ENCODE measurements at places on chromosomes 16 and 17.
A peak's percentile ranks its signal among the peaks of the same experiment; 100 is the strongest.

GRCh38 chr17:52419229-52419641, 260.7 kb upstream of the CA10 start:
- no peak for DNase-seq

DNA sequence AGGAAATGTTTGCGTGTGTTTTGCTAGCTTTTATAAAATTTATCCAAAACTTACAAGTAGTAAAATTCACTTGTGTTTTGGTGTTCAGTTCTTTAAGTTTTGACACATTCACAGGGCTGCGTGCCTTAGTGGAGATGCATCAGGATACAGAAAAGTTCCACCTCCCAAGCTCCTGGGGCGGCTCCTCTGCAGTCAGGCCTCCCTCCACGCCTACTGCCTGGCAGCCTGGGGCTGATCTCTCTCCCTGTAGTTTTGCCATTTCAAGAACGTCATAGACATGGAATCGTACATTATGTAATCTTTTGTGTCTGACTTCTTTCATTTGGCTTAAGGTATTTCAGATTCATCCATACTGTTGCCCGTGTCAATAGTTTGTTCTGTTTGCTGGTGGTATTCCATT, 27.2 kb upstream of the IRF8 start:
- no peak for DNase-seq

DNA sequence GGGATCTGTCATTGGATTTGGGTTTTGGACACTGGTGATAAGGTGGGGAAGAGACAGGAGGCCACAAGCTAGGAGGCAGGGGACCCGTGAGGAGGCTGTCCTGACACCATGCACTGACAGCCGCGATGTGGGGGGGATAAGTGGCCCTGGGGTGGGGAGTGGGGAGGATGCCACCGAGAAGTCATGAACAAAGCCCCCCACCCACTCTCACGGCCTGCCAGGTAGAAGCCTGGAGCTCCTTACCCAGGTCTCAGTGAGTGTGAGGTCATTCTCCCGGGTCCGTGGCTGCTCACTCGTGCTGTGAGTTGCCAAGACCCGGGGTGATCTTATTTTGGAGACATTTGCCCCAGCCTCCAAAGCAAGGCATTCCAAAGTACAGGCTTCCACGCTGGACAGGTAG, 165.9 kb upstream of the TNRC6C start:
- no peak for DNase-seq

GRCh38 chr16:84597528-84597896, 20.4 kb downstream of the COTL1 start:
- no peak for DNase-seq

DNA sequence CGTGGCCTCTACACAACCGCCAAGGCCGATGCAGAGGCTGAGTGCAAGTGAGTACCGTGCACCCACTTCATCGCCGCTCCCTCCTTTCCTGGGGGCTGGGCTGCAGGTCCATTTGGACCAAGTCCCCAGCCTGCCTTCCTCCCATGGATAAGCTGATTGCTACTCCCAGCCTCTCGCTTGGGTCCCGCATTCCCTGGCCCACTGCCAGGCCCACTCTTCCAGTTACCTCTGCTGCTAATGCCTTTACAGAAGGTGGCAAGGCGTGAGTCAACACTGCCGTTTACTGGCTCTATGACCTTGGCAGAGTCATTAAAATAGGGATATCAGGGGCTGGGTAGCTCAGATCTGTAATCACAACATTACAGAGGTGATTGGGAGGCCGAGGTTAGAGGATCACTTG, 11.2 kb downstream of the SULT1A2 start:
- no peak for DNase-seq

- no peak for DNase-seq
Observed at GRCh38 chr16:52439171-52439701, 107.7 kb downstream of the TOX3 start.

- DNase-seq, result no peak
Observed at GRCh38 chr17:73430165-73430680, 118.4 kb upstream of the CDC42EP4 start.

DNA sequence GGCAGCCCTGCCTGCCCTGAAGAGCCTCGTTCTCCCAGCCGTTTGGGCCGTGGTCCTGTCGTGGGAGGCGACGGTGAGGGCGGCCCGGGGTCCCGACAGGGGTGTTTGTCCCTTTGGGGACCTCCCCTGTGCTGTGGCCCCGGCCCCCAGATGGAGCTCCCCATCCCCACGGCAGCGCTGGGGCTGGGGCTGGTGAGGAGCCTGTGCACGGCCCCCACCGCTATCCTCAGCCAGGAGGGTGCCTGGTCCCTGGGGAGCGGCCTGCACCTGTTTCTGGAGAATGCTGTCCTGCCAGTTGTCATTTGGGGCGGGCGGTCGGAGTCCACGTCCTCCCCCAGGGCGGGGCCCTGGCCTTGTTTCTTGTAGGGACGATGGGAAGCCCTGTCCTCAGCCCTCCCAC, 6.6 kb downstream of the CAPN15 start:
- DNase-seq, result no peak

DNA sequence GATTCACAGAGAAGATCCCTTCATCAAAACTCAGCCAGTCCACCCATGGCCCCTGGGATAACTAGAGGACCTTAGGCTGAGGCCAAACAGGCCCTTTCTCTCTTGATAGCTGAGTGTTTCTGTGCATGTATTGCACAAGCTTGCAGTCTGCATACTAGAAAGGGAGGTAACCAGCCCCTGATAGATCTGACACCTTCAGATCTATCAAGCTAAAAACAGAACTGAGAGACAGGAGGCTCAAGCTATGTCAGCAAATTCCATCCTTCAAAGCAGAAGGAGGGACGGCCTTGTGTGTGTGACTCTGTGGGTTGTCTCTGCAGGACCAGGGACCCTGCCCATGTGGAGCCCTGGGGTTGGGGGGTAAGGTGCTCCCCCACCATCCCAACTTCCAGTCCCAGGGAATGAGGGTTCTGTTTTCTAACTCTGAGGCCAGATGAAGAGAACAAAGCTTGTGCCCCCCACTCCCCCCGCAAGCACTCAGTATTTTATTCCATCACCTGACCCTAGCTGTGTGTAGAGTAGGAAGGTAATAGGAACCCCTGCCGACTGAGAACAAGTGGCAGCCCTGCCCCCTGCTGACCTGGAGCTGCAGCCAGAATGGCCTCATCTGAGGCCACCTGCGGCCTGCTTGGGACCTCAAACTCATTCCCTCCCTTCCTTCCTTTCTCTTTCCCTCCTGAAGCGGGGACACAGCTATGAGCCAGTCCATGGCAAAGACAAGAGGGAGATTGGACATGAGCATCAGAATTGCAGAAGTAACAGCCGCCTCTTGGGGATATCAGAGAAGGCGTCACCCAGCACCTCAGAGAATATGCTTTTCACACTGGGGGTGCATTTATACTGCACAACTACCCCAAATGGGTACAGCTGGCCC, 63.8 kb downstream of the SMPD3 start:
- no peak for DNase-seq

DNA sequence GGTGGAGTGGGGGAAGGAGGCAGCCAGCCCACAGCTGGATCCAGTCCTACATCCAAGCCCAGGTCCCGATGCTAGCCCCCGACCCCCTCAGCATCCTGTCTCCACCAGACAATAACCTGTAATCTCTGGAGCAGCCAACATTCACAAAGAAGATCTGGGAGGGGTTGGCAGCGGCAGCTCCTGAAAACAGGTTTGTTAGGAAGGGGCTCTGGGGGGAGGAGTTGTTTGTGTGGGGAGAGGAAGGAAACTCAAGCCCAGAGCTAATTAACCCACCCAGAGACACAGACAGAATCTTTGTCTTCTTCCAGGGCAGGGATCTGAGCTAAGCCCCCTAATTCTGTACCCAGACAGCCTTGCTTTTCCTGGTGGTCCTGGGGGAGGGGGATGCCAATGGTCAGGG, 4.6 kb upstream of the C17orf113 start:
- DNase-seq, result no peak

- no peak for DNase-seq
Observed at GRCh38 chr16:1330260-1330914, 3.1 kb upstream of the BAIAP3 start.

DNA sequence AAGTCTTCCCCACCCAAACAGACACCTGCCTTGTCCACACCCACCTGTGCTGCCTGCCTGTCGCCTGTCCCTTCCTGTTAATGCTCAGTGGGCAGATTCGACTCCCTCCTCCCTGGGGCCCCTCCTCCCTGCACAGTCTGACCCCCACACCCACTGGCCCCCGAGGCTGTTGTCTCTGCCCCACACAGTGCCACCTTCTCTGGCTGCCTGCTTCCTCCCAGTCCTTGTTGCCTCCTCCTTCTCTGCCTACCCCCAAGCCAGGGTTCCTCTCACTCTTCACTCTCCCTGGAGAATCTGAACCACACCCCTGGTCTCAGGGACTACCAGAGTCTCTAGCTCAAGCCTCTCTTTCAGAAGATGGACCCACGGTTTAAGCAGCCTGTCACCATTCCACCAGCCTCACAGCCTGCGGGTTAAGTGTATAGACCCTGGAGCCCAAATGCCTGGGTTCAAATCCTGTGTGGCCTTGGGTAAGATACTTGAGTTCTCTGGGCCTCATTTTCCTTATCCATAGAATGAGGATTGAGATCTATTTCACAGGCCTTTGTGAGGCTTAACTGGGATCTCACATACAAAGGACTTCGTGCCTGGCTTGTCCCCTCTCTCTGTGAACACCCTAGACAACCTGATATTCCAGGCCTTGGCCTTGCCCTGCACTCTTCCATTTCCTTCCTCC, 3.8 kb upstream of the ARHGAP23 start:
- DNase-seq, result no peak

GRCh38 chr16:66616592-66616991, 12.1 kb downstream of the CMTM3 start:
- DNase-seq, result no peak

DNA sequence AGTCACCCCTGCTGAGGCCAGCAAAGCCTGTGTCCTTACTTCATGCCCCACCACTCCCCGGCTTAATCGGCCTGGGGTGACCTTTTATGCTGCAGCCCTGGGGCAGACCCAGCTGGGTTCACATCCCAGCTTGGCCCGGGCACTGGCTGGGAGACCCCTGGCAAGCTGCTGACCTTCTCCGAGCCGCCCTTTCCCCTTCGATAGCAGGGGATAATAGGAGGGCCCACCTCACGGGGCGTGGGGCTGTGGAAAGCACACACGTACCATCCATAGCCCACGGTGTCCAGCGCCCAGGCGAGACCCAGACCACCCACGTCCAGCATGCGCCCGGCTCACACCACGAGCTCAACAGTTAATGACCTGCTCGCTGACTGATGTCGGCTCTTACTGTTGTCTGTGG, 26.8 kb downstream of the TBC1D16 start:
- DNase-seq, result no peak

DNA sequence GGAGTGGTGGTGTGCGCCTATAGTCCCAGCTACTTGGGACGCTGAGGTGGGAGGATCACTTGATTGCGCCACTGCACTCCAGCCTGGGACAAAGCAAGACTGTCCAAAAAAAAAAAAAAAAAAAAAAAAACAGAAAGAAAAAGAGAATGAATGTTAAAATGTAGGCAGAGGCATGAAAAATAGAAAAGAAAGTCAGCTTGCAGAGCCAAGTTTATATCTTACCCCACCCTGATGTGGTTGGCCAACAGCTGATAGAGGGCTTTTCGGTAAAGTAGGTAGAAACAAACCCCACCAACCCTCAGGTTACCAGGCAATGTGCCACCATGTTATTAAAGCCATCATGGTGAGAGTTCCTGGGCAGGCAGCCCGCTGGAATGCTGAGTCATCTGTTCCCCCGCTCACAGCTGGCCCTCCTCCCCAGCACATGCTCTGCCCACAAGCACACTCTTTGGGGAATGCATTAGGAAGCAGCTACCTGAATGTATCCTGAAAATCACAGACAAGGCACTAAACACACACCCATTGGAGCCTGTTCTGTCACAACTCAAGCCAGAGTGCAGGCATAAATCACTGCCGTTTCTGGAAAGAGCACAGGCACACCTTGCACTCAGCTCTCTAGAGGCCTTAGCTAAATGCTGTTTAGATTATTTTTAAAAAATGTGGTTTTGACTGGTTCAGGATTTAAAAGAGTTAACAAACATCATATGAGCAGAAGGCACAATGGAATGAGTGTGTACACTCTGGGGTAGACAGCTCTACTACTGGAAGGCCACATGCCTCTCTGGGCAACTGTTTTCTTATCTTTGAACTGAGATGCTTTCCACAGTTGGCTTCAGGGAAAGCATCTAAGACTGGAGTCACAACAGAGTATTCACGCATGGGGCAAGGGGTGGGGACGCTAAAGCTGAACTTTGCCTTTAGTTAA, 128.5 kb downstream of the PARN start:
- DNase-seq, result no peak

GRCh38 chr17:4948931-4949320, 596 bp upstream of the PFN1 start:
- DNase-seq, result peak; percentile 64

- DNase-seq, result no peak
Observed at GRCh38 chr17:31002047-31002446, 31.2 kb downstream of the RNF135 start.

DNA sequence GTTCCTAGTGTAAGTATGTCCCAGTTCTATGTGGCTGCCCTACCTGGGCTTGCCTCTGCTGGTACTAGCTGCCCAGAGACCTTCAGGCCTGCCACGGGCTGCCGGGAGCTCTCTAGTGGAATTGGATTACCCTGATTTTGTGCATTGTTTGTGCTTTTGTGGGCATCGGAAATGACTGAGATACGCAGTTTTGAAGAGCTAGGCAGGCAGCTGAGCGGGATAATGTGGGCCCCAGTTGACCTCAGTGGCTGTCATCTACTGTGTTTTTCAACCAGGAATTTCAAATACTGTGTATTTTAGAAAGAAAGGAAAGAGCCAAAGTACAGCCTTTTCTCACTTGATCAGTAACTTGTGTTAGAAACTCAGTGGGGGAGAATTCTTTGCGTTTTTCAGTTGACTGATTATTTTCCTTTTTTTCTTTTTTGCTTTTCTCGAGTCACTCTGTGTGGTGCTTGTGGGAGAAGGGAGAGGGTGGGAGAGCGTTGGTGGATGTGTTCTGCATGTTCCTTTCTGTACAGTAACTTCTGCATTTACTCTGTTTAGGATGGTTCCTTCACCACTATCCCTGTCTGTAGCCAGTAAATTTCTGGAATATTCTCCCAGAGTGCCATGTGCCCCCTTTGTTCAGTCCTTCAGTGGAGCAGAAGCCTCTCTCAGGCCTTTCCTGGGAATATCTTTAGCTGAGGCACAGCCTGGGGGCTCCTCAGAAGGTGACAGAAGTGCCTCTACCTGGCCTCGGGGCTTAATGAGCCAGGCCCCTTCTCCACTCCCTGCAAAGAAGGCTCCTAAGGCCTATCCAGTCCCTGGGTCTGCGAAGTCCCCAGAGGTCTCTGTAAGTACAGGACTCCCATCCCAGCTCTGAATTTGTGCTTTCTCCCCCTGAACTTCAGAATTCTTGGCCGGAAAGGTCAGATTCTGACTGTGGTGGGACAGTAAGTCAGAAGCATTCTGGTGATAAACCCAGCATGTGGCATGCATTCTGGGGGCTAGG, 15.0 kb upstream of the SLC12A3 start:
- no peak for DNase-seq

GRCh38 chr17:13593757-13594156, 8.0 kb downstream of the HS3ST3A1 start:
- no peak for DNase-seq

DNA sequence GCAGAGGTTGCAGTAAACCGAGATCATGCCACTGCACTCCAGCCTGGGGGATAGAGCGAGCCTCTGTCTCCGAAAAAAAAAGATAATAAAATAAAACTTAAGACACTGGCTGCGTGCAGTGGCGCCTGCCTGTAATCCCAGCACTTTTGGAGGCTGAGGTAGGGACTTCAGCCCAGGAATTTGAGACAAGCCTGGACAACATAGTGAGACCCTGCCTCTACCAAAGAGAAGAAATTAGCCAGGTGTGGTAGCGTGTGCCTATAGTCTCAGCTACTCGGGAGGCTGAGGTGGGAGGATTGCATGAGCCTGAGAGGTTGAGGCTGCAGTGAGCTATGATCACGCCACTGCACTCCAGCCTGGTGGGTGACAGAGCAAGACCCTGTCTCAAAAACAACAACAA, 26.6 kb downstream of the RARA start:
- no peak for DNase-seq

GRCh38 chr17:63445571-63445953, 544 bp downstream of the CYB561 start:
- DNase-seq, result peak; percentile 11

Data from stimulated activated CD8-positive, alpha-beta memory T cell treated with anti-CD3 and anti-CD28 coated beads, Interleukin-7, amount 100 ng/mL, for 48 hours (primary cell).